ENCODE measurements at places on chromosomes 11 and 22.

DNA sequence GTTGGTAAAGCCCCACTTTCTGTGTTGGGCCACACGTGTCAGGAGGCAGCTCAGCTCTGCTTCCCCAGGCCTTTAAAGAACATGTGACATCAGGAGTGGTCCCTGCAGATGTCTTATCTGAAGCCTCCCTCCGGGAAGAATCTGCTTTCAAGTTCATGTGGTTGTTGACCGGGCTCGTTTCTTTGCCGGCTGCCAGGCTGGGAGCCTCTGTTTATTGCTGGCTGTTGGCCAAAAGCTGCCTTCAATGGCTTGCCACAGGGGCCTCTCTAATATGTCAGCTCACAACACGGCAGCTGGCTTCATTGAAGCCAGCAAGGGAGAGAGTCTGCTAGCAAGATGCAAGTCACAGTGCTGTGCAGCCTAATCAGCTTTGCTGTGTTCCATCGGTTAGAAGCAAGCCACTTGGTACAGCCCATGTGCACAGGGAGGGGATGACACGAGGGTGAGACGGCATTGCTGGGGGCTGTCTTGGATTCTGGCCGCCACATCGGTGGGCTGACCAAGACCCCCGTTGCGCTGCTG lies 14.6 kb downstream of the MRGPRF start:
- no peak for DNase-seq

GRCh38 chr22:19904935-19905334 lies 36.6 kb upstream of the COMT start:
- DNase-seq = no peak

DNA sequence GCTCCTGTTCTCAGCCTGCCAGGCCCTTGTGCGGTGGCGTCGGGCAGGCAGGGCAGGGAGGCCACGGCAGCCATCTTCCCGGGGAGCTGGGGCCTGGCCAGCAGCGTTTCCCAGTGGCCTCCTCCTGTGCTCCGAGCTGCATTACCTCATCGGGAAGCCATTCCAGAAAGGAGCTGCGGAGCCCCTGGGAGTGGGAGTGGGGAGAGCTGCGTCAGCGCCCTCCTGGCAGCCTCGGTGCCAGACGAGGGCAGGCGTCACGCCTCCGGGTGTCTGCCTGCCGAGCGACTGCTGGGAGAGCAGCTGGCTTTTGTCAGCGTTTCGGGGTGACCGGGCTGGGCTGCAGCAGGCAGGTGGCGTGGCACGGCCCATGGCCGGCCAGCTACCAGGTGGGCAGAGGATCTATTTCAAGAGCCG lies 30.9 kb upstream of the WNT7B start:
- no peak for DNase-seq

DNA sequence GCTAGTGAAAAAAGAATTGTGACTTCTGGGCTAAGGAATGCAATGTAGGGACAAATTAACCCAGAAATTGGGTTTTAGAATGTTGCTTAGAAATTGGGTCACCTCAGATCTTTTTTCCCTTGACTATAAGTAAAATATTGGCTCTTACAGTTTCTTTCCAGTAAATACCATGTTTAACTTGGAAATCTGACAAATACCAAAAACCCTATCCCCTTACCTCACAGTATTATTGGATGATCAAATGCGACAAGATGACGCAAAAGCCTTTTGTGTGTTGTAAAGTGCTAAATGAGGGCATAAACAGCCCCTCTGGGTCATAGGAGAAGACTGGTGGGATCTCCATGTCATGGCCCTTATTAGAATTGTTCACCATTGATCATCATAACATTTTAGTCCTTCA lies 6.1 kb upstream of the UPB1 start:
- no peak for DNase-seq

Measured in stimulated activated naive CD4-positive, alpha-beta T cell treated with Interleukin-2 at 50 U/mL for 16 hours (primary cell).